ENCODE measurements at places on chromosomes 6 and 20.
A peak's percentile ranks its signal among the peaks of the same experiment; 100 is the strongest.

GRCh38 chr6:142637624-142638351 lies 307.2 kb downstream of the HIVEP2 start:
- DNase-seq, result no peak

DNA sequence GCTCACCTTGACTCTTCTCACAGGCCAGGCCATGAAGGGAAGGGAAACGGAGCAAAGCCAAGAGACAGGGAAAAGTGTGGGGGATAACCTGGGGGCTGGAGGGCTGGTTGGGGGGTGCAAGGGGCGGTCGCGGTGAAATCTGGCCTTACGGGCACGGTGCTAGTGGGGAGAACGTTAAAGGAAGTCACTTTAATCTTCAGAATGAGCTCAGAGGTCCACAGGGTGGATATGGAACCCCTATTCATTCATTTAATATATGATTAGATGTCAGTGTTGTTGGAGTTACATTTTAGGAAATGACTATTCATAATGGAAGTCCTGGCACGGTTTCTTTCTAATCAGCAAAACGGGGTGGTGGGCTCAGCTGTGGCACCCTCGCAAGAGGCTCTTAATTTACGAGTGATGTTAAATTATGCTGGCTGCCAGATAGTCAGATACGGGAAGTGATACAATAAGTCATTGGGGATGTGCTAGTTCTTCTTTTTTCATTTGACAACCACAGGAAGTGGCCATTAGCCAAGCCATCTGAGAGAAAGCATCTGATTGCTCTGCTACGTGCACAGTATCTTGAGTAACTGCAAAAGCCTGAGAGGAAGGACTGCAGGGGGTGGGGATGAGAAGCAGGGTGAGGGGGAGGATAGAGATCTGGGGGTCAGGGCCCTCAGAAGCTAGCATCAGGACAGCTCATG lies 253.0 kb downstream of the QKI start:
- no peak for DNase-seq

- DNase-seq, result no peak
These were observed 28.1 kb downstream of the RIPOR3 start for GRCh38 chr20:50663095-50663821.

DNA sequence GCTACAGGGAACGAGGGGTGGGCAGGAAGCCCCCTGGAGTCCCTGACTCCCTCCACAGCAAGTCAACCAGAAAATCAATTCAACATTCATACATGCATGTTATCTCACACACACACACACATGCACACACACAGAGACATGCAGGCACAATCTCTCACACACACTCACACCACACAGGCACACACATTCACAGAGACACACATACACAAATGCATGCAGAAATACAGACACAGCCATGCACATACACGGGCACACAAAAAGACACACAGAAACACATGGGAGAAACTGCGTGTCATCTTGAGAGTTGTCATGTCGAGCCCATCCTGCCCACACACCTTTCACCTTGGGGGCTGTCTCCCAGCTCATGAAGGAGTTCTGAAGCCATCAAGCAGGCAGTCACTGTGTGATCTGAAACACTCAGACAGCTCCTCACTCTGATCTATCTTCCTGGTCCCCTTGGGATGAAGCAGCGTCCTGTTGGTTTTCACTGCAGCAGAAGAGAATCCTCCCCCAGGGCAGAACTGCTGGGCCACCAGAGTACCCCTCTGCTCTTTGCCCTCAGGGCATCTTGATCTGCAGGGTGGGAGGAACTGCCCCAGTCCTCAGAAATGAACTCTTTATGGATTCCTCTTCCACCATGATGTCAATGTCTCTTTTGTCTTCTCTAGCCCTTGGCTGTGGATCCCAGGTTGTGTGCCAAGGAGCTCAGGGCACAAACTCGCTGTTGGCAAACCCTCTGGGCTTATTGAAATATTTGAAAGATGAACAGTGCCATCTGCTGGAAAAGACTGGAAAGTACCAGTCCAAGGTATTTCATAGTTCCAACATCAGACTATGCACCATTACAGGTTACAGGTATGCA lies 8.8 kb downstream of the RAET1L start:
- peak; percentile 59 for DNase-seq
